ENCODE measurements at places on chromosomes 16 and 17.

DNA sequence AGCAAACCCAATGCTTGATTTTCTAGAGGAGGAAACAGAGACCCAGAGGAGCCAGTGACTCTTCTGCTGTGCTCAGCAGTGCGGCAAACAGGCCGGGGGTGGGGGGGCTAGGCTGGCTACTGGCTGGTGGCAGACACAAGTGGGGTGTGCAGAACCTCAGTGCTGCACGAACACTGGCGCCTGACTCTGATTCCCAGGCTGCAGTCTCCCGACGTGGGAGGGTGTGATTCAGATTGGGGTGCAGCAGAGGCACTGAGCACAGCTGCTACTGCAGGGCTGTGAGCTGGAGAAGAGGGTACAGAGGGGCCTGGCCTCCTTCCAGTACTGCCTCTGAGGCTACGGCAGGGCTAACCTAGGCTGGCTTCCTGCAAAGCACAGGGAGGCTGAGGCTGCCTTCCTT, 8.1 kb downstream of the RPL19 start:
- no peak for DNase-seq

DNA sequence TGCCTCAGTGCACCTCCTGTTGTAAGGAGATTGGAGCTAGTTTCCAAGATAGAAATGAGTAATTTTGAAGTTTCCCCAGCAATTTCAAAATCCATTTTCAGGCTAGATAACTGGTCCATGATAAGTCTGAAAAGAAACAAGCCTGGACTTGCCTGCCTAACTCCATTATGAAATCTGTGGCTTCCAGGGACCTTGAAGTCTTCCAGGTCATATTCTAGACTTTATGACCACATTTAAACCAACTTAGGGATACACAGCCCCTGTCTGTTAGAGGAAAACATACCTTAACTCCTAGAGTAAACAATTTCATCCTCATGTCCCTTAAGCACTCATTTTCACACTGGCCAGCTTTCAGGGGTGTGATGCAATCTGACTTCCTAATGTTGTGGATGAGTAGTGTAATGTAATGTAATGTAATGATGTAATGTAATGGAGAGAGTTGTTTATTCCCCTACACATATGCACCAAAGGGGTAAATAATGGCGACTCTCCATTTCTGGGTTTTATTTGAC, 96.7 kb upstream of the FAM20A start:
- DNase-seq, result peak; percentile 81

DNA sequence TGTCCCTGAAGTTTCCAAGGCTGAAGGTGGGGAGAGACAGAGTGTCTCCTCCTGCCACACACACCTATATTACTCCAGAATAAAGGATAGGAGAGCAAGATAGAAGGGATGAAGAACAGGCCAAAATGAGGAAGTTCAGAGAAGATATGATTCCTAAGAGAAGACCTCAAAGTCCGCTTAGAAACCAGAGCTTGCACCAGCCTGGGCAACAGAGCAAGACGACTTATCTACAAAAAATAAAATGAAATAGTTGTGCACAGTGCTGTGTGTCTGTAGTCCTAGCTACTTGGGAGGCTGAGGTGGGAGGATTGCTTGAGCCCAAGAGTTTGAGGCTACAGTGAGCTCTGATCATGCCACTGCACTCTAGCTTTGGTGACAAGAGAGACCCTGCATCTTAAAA, 128.2 kb downstream of the HS3ST3B1 start:
- DNase-seq, result no peak

GRCh38 chr16:10242916-10243315, 60.7 kb upstream of the GRIN2A start:
- DNase-seq, result no peak

- no peak for DNase-seq
Observed at GRCh38 chr16:56616608-56617211, 8.3 kb downstream of the MT2A start.
